GM19239 (cell line): ENCODE measurements at places on chromosomes 1 and 21.
A peak's percentile ranks its signal among the peaks of the same experiment; 100 is the strongest.

DNA sequence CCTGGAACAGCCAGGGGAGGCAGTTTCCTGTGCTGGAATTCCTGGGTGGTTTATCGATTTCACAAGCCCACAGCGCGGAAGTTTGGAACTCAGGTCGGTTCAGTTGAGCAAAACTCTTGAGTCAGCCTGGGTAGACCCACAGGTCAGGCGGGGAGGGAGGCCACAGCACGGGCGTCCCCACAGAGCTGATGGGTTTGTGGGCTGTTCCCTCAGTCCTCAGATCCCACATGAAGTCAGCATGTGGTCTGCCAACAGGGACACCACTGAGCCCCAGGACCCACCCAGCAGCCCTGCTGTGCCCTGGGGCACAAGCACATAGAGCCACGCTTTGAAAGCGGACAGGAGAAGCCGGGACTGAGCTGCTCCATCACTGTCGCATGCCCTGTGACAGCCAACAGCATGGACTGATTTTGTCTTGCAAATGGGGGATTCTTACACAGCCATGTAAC is 17.4 kb downstream of the BMP8A start:
- DNase-seq = no peak

GRCh38 chr1:20723159-20723536 is 5.3 kb upstream of the KIF17 start:
- peak; percentile 9 for DNase-seq

DNA sequence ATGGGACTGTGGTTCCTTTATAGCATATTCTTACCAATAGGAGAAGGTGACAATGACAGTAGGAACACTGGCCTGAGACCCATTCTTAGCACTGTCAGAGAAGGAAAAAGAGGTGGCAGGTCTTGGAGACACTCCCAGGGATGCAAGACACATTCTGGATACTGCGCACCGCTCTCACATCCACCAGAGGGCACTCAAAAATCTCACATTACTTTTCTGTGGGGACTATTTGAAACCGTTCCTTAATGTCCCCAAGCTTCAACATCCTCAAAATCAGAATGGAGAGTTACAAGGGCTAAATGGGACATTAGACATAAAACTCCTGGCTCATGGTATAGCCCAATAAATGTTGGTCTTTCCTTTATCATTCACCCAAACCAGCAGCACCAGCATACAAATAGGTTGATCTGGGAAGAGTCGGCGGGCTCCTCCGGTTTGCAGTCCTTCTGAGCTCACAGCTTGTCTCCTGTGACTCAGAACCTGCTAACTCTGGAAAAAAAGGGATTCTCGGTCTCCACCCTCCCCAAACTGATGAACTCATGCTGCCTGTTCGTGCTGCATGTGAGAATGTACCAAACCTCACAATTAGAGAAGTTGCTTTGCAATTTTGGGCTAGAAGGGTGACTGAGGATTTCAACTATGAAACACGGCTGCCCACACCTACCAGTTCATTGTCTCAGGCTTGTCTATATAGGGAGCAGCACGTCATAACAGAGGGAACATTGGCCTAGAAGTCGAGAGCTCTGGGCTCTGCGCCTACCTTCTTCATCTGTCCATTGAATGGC is 40.2 kb downstream of the IL12RB2 start:
- DNase-seq = no peak

GRCh38 chr1:247456021-247456420 is 1.9 kb downstream of the OR2B11 start:
- no peak for DNase-seq

GRCh38 chr1:152926091-152926490 is 17.7 kb downstream of the IVL start:
- peak; percentile 8 for DNase-seq

DNA sequence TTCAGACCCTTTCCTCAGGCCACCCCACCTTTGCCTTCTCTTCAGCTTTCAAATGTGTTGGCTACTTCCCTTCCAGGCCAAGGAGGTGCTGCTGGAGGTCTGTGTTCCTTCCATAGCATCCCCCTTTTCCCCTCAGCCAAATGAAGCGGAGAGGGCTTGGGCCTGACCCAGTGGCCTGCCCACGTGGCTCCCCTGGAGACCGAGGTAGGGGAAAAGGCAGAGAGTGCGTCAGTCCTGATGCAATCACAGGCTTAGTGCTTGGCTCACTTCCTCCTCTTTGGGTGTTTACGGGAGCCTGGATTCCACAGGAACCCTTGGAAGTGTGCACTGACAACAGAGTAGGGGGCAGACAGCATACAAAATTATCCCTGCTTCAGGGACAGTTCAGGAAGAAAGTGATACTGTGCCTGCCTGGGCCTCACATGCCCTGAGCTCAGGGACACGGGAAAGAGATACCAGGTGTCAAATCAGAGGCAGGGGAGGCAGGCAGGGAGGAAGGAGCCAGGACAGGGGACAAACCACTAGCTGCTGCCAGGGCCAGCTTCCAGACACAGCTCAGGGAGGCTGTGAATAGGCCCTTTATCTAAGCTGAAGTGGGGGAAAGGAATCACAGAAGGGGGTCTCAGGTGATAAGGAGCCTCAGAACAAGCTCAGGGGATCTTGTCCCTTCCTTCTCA is 16.6 kb upstream of the PTP4A2 start:
- no peak for DNase-seq

DNA sequence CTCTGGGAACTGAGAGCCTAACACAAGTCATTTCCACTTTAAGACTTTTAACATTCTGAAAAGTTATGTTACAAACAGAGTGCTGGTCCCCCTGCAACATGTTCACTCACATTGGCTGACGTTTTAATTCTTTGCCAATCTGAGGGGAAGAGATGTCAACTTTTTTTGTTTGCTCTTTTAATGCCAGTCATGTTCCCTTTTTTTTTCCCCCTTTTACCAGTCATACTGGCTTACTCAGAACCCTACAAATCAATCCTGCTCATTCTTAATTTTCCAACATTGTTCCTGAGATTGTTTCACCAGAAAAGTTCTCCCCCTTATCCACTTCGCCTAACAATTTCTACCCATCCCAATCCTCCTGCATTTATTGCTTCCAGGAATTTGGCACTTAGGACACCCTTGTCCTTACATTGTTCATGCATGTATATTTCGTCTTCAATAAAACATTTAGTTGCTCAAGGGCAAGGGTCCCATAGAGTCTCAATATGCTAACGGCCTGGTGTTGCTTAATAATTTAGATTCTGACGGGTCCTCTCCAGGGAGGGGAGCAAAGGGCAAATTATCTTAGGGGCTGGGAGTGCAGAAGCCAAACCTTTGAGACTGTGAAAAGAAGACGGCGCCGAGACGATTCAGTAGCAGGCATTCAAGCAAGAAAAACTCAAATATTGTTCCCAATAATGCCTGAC is 624 bp upstream of the CR1L start:
- no peak for DNase-seq

GRCh38 chr1:29900712-29901111 is 664.4 kb downstream of the PTPRU start:
- DNase-seq = no peak

- DNase-seq = no peak
These were observed 4.9 kb downstream of the STK40 start for GRCh38 chr1:36380782-36381181.

GRCh38 chr1:160548183-160548582 is 25.1 kb upstream of the SLAMF6 start:
- DNase-seq = no peak
